SHP77 (cell line): ENCODE measurements at places on chromosomes 13 and 19.

DNA sequence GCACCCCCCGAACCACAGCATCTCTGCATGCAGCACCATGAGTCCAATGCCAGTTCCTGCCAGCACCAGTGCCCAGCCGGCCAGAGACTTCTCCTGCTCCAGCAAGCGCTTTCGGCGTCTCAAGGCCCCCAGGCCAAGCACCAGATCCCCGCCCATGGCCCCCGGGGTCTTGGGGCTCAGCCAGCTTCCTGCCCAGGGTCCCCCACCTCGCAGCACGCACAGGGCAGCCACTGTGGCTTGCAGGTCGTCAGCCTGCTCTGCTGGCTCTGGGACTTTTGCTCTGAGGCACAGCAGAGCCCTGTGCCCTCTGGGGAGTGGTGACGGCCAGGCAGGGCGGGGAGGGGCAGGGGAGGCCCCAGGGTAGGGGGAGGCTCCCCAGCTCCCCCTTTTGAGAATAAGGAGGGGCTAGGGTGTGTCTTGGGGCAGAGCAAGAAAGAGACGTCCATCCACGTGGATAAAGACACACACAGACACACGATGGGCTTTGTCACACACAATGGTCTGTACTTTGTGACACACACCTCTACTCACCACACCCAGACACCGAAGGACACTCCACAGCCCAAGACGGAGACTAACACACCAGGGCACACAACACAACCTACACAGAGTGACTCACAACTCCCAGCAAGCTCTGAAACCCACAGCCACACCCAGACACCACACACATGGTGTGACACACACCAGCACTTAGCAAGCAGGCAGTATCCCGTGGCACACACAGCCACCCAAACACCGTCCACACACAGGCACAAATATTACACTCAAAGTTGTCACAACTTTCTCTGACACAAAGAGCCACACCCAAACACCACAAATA, at the start of gene KCNN4:
TSS of gene KCNN4 (minus strand) at position 268 of the 820 bp plus-strand sequence. CDS start at position 156, 112 bp downstream.
- no peak for DNase-seq

- DNase-seq = no peak
Measured at GRCh38 chr13:87344176-87344575, 327.0 kb upstream of the SLITRK5 start.

- DNase-seq = no peak
Measured at GRCh38 chr19:5357584-5357983, 17.0 kb upstream of the PTPRS start.

- DNase-seq = no peak
Measured at GRCh38 chr19:28456708-28457320, 756.1 kb downstream of the UQCRFS1 start.

DNA sequence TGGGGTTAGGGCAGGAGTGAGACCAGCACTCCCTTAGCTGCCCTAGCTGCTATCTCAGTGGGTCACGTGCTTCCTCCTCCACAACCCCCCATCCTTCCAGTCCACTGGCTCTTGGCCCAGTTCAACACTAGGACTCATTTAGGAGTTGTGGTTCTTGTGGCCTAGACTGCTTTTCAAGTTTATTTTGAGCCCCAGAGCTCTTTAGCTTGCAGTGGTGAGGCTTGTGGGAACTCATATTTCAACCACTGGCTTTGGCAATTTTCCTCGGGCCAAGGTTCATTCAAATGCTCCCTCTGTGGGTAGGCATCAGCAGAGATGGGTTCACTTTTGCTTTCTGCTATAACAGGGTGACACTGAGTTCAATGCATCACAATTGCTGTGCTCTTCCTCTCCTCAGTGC, 436.2 kb upstream of the SLITRK5 start:
- DNase-seq = no peak

GRCh38 chr13:51557875-51558612, 26.2 kb upstream of the WDFY2 start:
- DNase-seq = no peak

DNA sequence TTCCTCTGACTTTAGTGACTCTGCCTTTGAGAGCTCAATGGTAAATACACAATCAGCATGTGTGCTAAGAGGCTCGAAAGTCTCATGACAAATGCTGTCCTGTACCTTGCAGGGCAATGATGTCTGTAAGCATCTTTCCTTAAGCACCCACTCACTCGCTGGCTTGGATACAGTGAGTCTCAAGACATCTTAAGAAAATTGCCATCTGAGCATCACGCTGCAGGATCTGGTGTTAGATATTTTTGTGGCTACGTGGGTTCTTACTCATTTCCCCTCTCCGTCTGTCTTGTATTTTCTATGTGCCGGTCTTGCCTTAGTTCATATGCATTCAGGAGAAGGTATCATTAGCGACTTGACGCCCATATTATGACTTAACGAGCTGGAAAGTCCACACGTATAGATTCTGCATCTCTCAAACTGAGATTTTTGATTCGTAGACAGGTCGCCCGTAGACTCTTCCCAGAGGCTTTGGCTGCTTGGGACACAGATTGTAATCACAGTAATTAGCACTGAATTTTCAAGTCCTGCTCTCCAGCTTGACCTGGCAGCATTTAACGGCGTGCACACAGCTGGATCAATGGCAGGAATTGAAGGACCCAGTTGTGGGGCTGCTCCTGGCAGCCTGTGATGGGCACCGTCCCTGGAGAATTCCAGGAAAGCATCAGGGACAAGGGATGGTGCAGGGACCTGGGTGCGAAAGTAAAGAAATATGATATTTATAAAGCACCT, 231.2 kb downstream of the ZIC5 start:
- no peak for DNase-seq

- no peak for DNase-seq
Measured at GRCh38 chr19:54673222-54673621, 10.4 kb downstream of the LILRB4 start.

DNA sequence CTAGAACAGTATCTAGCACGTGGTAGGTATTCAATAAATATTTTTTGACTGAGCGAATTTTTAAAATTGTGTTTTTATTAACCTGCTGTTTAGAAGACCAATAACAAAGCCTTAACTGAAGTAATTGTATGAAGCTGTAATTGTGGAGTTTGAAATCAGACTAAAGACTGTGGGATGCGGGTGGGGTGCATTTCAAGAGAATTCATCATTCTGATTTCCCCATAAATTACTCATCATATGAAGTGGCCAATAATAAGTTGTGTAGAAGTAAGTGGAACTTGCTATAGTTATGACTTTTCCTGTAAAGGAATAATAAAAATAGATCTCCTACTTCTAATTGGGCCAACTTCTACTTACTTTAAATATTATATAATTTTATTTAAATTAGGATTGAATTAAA, 449.3 kb downstream of the PCDH9 start:
- no peak for DNase-seq

DNA sequence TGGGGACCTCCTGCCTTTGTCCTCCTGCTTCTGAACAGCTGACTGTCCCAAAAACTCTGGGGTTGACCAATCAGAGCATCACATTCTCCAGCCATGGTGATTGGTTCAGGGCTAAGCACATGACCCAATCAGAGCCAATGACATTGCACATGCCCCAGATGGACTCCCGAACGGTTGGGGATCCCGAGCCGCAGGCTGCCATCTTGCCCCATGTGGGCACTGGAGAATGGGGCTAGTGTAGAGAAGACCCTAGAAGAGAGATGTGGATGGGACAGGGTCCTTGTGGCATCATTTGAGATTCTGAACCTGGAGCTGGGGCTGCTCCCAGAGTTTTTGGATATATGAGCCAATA, 31.3 kb upstream of the PEPD start:
- DNase-seq = no peak

DNA sequence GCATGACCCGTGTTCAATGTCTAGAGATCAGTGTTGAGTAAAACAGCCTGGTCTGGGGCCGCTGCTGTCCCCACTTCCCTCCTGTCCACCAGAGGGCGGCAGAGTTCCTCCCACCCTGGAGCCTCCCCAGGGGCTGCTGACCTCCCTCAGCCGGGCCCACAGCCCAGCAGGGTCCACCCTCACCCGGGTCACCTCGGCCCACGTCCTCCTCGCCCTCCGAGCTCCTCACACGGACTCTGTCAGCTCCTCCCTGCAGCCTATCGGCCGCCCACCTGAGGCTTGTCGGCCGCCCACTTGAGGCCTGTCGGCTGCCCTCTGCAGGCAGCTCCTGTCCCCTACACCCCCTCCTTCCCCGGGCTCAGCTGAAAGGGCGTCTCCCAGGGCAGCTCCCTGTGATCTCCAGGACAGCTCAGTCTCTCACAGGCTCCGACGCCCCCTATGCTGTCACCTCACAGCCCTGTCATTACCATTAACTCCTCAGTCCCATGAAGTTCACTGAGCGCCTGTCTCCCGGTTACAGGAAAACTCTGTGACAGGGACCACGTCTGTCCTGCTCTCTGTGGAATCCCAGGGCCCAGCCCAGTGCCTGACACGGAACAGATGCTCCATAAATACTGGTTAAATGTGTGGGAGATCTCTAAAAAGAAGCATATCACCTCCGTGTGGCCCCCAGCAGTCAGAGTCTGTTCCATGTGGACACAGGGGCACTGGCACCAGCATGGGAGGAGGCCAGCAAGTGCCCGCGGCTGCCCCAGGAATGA, 1.5 kb upstream of the CEACAM5 start:
- DNase-seq = peak; percentile 63

DNA sequence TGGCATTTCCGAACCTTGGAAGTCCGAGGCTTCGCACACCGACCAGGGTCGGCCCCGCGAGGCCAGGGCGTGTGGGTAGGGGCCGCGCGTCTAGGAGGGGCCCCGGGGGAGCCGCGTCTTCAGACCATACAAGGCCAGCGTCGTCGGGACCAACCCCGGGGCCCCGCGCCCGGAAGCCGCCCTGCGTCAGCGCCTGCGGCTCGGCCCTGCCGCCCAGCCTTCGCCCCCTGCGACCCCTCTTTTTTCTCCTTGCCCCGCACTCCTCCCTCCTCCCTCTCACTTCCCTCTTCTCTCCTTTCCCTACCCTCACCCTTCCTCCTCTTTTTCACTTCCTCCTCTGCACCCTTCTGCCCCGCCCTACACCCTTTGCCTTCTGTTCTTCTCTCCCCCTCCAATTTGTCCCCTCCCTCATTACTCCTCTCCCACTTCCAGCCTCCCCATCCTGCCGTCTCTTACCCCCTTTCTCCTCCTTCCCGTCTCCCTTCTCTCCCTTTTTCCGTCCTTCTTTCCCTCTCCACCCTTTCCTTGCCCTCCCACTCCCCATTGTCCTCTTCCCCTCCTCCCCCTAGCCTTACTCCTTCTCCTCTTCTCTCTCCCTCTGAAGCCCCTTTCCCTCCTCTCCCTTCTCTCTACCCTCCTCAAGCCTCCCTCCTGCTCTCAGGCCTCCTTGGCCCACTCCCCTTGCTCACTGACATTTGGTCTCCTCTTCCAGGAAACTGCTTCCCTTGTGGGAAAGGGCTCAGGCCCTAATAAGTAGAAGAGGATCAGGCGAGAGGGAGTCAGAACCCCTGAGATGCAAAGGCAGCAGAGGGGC, 2.2 kb upstream of the PLEKHG2 start:
- no peak for DNase-seq

DNA sequence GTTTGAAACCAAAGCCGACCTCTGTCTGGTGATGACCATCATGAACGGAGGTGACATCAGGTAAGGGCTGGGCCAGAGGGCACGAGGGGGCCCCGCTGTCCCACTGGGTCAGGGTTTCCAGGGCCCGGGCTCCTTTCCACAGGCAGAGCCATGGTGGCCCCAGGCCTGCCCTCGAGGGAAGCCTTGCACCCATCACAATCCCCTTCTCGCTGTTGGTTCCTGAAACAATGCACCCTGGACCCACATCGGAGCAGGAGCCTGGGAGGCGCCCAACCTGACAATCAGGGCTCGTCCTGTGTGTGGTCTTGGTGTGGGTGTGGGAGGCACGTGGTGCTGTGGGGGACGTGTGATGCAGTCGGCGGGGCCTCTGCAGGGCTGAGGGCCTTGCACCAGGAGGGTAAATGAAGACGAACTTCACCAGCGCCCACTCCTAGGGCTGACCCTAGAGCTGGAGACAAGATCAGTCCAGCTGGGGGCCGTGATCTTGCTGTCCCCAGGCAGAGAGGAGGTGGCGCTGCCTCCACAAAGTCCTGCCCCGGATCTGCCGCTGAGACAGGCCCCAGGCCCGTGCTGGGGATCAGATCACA, 2.8 kb downstream of the GRK1 start:
- DNase-seq = no peak

DNA sequence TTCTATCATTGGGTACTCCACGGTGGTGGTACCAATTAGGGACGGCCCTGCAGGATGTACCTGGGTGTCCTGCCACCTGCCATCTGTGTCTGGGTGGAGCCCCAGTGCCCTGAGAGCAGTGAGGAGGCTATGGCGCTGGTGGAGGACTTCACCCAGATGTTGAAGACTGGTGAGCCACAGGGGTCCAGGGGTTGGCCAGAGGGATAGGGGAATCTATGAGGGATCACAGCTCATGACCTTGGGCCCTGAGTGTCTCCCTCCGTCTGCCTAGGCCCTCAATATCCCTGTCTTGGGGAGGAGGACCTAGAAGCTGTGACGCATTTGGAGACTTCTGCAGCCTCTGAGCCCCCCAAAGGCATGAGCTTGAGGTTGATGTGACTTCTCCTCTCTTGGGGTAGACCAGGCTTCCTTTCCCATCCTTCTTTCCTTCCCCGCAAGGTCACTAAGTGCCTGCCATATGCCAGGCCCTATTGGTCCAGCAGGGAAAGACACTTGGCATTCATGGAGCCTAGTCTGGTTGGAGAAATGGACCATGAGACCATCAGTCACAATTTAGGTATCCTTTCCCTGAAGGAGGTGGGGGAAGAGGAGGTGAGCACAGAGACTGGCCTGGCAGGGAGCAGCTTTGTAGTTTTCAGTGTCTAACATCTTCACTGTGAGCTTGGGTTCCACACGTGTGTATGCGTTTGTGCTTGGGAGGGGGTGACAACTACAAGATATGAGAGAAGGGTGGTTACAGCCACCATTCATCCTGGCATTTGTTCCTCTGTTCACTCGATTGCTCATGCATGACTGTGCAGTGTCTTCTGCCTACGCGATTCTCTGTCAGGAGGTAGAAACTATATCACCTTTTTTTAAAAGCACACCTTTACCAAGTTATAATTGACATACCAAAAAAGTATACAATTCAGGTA, 5.1 kb upstream of the MZF1 start:
- no peak for DNase-seq

DNA sequence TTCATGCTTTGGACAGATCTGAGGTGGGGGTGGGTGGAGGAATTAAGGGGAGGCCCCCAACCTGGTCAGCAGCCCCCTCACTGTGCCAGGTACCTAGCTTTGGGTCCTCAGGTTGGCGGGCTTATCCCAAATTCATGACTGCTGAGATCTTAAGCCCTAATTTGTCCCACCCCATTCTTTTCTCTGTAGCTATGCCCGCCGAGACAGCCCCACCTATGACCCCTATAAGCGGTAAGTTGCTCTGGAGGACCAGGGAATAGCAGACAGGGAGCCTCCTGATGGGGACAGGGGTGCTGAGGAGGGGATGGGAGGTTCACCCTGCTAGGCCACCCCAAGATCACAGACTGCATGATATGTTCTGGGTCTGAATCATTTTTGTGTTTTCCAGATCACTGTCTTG, 14.3 kb downstream of the ZNF296 start:
- no peak for DNase-seq

- no peak for DNase-seq
Measured at GRCh38 chr19:15169541-15170285, 31.1 kb downstream of the NOTCH3 start.

GRCh38 chr13:74891610-74892009, 590.4 kb downstream of the TBC1D4 start:
- no peak for DNase-seq

GRCh38 chr13:108950333-108951010, 321.1 kb downstream of the MYO16 start:
- DNase-seq = no peak

- no peak for DNase-seq
Measured at GRCh38 chr13:39789451-39789850, 134.0 kb downstream of the COG6 start.
